ENCODE measurements at places on chromosomes 12 and 14.

DNA sequence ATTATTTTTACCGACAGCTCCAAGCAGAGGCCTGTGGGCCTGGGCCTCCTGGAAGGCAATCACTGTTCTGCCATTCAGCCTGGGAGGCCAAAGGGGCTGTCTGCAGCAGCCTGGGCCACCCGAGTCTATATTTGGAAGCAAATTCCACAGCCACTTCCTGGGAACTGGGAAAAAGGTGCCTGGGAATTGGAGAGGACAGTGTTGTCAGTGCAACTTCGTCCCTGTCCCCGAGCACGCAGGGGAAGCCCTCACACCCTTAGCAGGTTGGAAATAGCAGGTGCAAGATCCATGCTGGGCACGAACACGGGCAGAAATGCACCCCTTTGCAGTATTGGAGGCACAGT is 9.6 kb upstream of the TBX5 start:
- no peak for DNase-seq

- no peak for DNase-seq
Measured at GRCh38 chr12:8089716-8090115, 7.6 kb downstream of the NECAP1 start.

DNA sequence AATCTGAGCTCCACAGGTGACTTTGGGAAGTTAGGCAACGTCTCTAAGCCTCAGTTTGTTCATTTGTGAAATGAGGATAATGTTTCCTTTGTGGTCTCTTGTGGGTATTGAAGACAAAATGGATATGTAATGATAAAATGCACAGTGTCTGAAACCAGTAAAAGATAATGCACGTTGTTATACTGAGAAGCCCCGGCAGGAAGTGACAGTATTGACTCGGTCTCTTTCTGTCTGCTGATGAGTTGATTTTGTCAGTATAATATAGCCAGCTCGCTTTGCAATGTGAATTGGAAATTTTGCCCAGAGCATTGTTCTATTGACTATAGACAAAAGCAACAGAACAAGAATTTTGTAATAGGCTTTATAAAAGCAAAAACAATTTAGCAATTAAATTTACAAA is 49.2 kb upstream of the SLC38A1 start:
- no peak for DNase-seq

DNA sequence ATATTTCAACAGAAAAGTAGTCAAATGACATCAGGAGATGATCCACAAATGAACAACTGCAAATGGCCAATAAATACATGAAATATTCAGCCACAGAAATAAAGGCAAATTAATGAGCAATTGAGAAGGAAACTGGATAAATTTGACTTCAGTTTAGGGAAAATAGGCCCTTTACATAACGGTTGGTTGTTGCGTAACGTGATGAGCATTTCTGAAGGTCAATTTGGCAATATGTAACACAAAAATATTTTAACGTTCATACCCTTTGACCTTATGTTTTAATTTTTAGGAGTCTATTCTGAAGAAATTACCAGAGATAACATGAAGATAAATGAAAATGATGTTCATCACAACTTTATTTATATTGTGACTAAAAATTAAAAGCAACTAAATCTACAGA is 14.7 kb upstream of the MSRB3 start:
- no peak for DNase-seq

DNA sequence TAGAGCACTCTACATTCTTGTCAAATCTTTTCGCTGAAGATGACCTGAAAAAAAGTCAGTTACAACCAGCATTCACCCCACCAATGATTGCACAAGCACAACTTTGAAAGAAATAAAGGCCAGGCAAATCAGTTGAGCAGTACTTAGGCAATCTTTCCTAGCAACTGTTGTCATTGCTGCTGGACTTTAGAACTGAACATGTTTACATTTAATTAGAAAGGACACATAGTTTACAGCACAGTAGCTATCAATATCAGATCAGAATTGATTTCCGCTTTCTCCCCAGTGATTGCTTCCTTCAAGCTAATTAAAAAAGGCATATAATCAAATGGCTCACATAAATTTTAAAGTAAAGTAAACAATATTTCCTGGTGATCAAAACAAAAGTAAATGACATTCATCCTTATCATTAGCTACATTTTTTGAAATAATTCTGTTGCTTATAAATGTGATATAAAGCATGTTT is 128.4 kb downstream of the FOXA1 start:
- DNase-seq, result no peak

GRCh38 chr12:30769802-30770201 is 15.1 kb upstream of the CAPRIN2 start:
- no peak for DNase-seq

GRCh38 chr12:76588881-76589565 is 29.5 kb upstream of the OSBPL8 start:
- no peak for DNase-seq

DNA sequence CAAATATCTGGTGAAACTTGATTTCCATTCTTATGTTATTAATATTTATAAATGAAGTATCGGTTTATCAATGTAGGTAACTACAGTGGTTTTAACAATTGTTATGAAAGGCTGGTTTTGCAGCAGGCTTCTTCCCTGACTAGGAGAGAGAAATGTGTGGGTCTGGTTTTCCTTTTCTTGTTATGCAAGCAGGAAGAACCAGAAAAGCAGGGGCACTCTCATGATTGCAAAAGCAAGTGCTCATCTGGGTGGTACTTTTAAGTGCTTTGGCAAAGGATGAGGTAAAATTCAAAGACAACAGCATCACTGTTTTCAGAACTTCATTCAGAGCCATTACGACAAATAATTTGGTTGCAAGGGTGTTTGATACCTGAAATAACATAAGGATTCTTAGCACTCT is 105.6 kb downstream of the PTPRO start:
- no peak for DNase-seq

DNA sequence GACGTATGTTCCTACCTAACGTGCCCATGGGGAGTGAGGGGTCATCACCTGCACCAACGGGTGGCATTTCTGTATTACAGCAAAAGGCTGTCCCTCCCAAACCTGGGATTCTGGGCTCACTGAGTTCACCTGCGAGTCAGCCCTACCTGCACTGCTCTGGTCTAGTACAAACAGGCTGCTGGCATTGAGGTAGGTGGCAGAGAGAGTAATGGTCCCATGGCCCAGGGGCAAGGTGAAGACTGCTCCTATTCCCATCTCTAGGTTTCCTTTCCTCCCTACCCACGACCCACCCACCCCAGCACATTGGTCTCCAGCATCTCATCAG is 421 bp downstream of the SUOX start:
- no peak for DNase-seq

DNA sequence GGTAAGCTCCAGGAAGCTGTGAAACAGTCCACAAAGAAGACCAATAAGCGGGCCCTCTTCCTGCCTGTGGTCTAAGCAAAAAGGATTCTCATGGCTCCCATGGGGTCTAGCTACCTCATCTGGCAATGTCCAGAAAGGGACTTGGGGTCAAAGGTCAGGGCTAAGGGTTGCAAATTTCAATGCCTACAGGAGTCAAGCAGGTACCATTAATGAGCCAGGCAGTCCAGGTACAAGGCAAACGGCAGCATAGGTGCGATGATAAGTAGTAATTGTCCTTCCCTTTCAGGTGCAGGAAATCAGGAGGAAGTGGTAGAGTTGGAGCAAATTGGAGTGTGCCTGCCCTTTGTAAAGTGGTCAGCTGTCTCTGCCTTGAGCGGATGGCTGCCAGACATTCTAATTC is 6.4 kb upstream of the LACRT start:
- DNase-seq, result no peak

DNA sequence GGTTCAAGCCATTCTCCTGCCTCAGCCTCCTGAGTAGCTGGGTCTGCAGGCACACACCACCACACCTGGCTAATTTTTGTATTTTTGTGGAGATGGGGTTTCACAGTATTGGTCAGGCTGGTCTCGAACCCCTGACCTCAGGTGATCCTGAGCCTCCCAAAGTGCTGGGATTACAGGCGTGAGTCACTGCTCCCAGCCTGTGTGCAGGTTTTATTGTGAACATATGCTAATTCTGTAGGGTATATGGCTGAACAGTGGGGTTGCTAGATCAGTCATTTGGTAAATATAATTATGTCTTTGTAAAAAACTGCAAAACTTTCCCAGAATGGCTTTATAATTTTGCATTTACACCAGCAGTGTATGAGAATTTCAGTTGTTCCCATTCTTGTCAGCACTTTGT is 85.9 kb downstream of the RCOR1 start:
- DNase-seq, result no peak

DNA sequence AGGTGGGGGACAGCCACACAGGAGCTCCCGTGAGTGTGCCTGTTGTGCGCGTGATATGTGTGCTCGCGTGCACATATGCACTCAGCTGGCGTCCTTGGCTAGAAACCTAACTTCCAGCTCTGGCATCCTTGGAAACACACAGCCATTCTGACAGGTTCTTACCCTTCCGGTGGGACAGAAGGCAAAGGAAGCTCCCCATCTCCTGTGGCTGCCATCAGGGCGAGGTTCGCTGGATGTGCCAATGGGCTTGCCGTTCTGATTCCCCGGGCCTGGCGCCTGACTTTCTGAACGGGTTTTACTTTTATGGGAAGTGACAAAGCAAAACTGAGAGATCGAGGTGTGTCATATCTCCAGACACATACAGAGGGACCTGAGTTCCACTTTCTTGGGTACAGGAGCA is 124.7 kb downstream of the PAPOLA start:
- no peak for DNase-seq

Data from renal cortex interstitium (tissue), 15 donors.